ENCODE measurements at places on chromosomes 16 and 17.

DNA sequence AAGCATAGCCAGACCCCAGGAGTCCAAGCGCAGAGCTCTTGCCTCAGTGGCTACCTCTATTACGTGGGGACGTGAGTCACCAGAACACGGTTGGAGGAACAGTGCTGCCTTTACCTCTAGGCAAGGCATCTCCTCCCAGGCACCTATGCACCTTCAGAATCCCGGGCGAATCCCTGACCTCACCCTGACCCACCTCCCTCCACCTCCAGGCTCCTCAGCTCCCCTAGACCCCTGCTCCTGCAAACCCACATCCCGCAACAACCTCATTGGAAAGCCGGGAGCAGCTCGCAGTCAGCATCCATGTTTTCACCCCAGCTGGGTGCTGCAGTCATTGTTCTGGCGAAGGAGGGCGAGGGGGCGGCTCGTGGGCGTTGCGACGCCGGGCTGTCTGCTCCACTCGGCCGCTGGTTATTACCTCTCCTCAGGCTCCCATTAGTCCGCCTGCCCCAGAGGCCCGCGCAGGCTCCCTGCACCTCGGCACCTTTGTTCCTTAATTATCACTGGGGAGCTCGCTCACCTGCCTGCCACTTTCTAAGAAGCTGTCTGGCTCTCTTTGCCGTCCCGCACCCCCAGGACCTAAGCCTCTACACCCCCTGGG, 24.6 kb upstream of the DLX4 start:
- no peak for DNase-seq

DNA sequence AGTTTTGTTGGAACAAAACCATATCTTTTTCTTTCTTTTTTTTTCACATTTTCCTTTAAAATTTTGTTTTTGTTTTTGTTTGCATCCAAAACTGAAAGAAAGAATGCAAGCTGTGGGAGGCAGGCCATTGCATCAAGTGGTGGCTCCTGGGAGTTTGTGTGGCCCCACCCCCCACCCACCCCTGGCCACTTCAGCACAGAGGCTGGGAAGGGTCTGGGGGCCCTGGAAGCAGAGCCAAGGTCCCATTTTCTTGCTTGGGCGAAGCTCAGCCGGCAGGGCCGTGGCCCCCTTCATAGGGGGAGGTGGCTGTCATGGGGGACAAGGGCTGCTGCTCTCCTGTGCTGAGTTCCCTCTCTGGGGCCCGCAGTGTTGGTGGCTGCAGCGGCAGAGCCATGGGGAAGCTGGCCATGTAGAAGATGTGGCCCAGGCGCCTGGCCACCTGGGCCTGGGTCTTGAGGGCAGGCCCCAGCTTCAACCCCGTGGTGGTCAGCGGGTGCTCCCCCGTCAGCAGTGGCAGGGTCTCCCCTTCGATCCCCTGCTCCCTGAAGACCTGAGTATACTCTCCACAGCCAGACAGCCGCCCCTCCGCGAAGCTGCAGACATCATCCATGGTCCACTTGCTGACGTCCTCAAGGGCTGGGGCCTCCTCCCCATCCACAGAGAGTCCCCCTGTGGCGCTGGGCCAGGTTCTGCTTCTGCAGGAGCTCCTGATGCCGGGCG, 19.8 kb downstream of the PAFAH1B1 start:
- no peak for DNase-seq

DNA sequence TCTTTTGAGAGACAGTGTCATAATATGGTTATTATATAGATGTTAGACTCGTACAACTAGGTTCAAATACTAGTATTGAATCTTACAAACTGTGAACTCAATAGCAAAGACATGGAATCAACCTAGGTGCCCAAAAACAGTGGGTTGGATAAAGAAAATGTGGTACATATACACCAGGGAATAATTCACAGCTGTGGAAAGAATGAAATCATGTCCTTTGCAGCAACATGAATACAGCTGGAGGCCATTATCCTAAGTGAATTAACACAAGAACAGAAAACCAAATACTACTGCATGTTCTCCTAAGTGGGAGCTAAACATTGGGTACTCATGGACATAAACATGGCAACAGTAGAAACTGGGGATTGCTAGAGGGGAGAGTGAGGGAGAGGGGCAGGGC, 8.1 kb downstream of the PHKB start:
- DNase-seq = no peak

GRCh38 chr16:86199871-86200695, 301.1 kb downstream of the IRF8 start:
- no peak for DNase-seq

DNA sequence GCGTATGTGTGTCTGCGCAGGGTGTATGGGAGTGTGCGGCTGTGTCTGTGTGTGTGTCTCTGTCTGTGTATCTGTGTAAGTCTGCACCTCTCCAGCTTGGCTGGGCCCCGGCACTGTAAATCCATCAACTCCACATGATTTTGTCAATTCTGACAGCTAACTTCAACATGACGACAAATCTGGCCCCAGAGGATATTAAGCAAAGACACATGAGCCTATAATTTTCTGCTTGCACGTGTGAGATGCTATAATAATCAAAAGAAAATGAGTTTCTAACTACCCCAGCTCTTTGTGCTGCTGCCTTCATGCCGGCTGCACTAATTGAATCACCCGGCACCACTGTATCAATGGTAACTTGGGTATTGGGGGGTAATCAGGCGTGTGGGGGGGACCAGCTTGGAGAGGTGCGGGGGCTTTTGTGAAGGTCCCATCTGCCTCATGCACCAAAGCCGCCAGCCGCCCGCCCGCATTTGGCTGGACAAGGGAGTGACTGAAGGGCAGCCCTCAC, 57.6 kb upstream of the LHX1 start:
- no peak for DNase-seq

- DNase-seq = no peak
Observed at GRCh38 chr17:75088465-75089417, 987 bp downstream of the SLC16A5 start.

DNA sequence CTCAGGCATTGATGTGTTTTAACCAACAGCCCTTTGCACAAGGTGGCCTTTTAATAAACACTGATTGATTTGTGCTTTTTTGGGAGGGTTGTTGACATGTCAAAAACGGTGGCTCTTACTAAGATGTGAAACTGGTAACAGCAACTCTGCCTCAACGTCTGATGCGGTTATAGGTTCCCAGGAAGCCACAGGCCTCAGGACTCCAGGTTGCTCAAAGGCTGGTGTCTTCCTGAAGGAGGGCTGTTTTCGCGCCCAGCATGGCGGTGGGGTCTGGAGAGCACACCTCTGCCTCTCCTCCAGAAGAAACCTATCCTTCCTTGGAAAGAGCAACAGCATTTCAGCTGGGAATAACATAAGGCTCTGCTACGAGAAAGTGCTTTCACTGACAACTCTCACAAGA, 187.5 kb downstream of the IRF8 start:
- DNase-seq = no peak

- DNase-seq = no peak
Observed at GRCh38 chr16:87584271-87584670, 18.0 kb upstream of the JPH3 start.

DNA sequence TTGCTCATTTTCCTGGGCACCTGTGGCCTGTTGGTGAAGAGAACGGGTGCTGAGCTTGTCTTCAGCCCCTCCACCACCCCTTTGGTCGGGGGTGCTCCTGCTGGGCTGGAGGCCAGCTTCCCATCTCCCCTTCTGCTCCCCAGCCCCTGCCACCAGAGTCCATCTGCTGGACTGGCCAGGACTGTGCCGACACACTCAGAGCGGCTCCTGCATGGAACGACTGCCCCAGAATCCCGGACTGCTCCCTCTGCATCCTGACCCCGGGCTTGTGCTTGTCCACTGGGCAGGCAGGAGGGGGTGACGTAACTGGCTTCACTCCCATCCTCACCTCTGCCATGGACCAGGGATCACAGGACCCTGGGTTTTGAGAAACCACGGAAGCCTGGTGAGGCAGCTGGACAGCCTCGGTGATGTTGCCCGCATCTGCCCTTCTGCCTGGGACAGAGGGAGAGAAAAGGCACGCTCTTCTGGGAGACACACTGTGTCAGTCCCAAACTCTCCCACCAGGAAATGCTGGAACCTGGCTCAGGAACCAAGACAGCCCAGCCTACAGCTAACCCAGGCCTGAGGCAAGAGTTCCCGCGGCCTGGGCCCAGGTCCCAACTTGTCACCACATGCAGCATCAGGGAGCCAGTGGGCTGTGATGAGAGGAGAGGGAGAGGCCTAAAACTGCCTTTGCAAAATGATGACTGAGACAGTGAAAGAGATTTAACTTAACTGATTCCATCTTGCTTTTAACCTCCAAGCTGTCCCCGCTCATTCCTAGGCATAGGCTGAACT, 16.1 kb upstream of the GSDMA start:
- no peak for DNase-seq

- DNase-seq = no peak
Observed at GRCh38 chr17:80832266-80832676, 159.4 kb upstream of the CHMP6 start.

- DNase-seq = no peak
Observed at GRCh38 chr17:8947201-8947600, 18.3 kb downstream of the PIK3R5 start.

GRCh38 chr16:14629612-14629918, 495 bp downstream of the PARN start:
- DNase-seq = no peak

DNA sequence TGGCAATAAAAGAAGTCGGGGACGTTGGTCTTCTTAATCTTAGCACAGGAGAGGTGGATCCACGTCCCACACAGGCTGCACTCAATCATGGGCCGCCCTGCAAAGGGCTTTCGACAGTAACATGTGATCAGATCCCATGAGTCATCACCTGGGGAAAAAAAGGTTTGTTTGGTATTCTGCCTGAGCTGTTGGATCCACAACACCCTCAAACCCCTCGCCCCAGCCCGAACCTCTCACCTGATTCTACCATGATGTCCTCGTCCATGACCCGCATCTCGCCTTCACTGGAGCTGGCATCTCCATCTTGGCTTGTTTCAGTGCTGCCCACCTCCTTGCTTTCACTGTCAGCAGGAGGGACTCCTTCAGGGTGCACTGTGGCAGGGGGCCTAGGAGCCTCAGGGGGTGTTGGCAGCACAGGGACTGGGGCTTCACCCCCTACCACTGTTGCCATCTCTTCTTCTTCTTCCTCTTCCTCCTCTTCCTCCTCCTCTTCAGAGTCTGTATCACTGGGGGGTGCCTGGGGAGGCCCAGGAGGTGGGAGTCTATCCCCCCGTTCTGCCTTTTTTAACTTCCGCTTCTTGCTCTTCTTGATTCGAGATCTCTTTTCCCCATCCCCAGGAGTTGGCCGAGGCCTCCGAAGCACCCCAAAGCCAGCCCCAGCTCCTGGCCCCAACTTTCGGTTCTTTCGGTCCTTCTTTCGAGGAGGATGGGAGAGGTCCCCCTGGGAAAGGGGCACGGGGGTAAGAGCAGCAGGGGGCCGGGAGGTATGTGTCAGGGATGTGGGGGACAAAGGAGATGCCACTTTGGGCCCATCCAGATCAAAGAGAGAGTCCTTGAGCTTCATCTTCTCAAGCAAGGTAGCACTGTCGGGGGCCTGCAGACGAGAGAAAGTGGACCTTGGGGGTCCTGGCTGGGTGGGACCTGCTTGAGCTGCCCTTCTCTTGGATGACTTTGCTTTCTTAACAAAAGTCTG, 1.7 kb upstream of the DVL2 start:
- no peak for DNase-seq

- DNase-seq = no peak
Observed at GRCh38 chr17:79778504-79779083, 646 bp downstream of the CBX2 start.

- DNase-seq = no peak
Observed at GRCh38 chr16:29311461-29312344, 94.8 kb downstream of the NPIPB11 start.

- no peak for DNase-seq
Observed at GRCh38 chr16:67006930-67007658, 18.7 kb downstream of the CES4A start.

DNA sequence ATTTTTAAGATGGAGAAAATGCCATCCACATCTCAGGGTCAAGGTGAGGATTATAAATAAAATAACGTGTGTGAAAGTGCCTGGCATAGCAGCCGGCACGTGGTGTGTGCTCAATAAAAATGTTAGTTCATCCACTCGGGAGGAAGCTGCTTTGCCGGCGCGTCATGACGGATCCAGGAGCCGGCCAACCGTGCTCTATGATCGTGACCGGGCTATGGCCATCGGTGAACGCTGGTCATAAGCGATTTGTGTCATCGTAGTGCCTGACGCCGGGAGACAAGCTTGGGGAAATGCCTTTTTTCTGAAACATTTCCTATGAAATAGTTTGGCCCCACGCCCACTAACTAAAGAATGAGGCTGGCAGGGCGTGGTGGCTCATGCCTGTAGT, 74.0 kb downstream of the CMC2 start:
- DNase-seq = peak; percentile 70

- no peak for DNase-seq
Observed at GRCh38 chr16:71894229-71894920, 956 bp upstream of the IST1 start.

DNA sequence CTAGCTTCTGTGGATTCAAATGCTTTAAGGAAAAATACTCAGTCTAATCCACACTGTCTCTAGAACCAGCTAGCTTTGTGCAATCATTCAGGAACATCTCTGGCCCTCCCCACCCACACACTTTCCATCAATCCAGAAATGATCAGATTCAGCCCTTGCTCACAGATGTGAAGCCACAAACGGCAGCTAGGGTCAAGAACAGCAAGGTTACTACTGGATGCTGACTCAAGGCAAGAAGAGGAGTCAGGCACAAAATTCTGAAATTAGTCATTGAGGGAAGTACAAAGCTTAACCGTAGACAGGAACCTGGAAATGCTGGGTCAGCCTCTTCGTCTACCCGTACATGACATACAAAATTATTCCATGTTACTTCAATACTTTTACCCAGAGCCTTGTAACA, 174.6 kb downstream of the CDH13 start:
- no peak for DNase-seq

- DNase-seq = no peak
Observed at GRCh38 chr17:66348584-66349165, 46.3 kb downstream of the PRKCA start.

- DNase-seq = no peak
Observed at GRCh38 chr17:50264263-50265113, 9.8 kb upstream of the TMEM92 start.

- DNase-seq = no peak
Observed at GRCh38 chr16:2358811-2359210, 18.3 kb upstream of the ABCA3 start.

GRCh38 chr17:6480303-6480675, 36.0 kb downstream of the PIMREG start:
- DNase-seq = no peak

GRCh38 chr16:64751906-64752305, 370.0 kb downstream of the CDH11 start:
- DNase-seq = no peak

DNA sequence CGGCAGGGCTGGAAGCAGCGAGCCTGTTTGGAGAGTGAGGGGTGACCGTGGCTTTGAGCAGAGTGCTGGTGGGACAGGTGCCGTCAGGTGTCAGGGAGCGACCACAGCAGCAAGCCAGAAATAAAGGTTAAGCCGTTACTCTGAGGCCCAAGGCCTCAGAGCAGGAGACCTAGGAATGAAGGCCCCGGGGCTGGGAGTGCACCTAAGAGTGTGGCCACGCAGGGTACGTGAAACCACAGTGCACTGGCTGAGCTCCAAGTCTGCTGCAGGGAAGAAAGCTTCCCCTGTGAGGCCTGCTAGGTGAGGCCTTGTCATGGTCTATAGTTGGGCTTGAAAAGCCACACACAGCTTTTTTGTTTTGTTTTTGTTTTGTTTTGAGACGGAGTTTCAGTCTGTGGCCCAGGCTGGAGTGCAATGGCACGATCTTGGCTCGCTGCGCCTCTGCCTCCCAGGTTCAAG, 8.7 kb downstream of the CLUAP1 start:
- no peak for DNase-seq

Data from 8988T (cell line).